ENCODE measurements at places on chromosomes 11 and 22.

GRCh38 chr11:78313181-78313795 lies 104.3 kb downstream of the GAB2 start:
- H3K4me3 ChIP-seq, result no peak overlapping the region
- peaks cover 24% of the 10 kb centered on the region for H3K27me3 ChIP-seq
- peaks cover 1% of the 10 kb centered on the region for H3K36me3 ChIP-seq
- no peak overlapping the region for H3K27ac ChIP-seq

DNA sequence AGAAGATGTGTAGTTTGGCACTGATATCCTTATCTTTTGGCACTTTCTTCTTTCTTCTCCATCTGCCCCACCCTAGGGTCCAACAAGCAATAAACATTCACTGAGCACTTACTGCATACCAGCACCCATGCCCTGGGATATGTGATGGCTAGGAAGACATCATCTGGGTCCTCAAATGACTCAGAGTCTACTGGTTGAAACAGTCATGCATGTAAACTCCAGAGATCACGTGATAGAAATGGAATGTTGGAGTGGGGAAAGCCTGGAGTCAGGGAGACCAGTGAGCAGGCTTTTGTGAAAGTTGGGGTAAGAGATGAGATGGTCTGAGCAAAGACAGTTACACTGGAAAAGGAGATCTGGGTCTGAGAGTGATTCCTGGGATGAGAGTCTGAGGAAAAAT lies 724.9 kb upstream of the TENM4 start:
- H3K27me3 ChIP-seq, result no peaks in the 10 kb centered on the region
- H3K27ac ChIP-seq, result no peak overlapping the region
- no peak for DNase-seq
- H3K4me1 ChIP-seq, result no peaks in the 10 kb centered on the region

DNA sequence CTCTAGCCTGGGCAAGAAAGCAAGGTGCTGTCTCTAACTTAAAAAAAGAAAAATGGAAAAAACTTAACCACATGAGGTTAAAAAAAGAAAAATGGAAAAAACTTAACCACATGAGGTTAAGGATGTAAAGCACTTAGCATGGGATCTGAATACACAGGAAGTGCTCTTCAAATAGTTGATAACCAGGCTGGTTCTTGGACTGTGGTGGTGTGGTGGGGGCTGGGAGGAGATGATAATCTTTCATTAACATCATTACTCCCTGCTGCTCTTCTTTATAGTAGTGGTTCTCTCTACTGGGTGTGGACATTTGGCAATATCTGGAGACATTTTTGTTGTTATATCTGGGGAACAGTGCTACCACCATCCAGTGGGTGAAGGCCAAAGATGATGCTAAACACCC lies 88.4 kb downstream of the TTC17 start:
- no peaks in the 10 kb centered on the region for H3K4me1 ChIP-seq
- no peaks in the 10 kb centered on the region for H3K27me3 ChIP-seq
- no peak for DNase-seq

- H3K4me1 ChIP-seq, result peaks cover 51% of the 10 kb centered on the region
- no peak overlapping the region for H3K4me3 ChIP-seq
- no peaks in the 10 kb centered on the region for H3K27me3 ChIP-seq
- peaks cover 8% of the 10 kb centered on the region for H3K36me3 ChIP-seq
- DNase-seq, result no peak
- no peak overlapping the region for H3K27ac ChIP-seq
Observed at GRCh38 chr22:40453671-40454070, 83.3 kb downstream of the SGSM3 start.

DNA sequence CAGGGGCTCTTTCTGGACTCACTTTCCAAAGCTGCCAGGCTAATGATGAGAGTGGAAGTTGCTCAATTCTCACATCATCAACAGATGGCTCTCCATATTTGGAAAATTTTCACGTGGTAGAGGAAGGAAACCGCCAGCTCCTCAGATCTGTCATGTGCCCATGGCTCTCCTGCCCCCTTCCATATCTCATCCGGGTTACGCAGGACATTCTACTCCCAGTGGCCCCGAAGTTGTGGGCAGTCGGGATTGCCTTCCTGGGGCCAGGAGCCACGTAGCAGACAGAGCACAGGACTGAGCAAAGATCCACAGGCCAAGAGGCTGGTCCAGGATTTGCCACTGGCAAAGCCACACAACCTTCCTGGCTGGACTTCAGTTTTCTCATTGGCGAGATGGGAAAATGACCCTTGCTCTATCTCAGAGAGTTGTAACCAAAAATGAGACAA lies 38.8 kb downstream of the RPUSD4 start:
- H3K36me3 ChIP-seq, result peaks cover 2% of the 10 kb centered on the region
- peaks cover 56% of the 10 kb centered on the region for H3K27me3 ChIP-seq
- H3K4me3 ChIP-seq, result no peak overlapping the region

DNA sequence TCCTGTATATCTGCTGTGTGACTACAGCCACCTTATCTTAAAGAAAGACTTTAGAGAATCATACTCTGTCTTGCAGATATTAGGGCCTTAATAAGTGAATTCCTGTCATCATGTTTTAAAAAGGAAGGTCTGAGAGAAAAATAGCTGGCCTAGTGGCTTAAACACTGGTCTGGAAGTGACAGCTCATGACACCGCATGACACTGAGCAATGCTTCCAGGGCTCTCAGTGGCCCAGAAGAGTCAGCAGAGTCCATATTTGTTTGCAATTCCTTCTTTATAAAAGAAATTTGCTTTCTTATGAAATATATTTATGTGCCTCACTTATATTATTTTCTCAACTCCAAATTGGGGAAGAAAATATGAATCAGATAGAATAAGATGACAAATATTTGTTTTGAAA lies 33.0 kb downstream of the MMP20 start:
- H3K4me3 ChIP-seq, result no peak overlapping the region
- H3K27me3 ChIP-seq, result no peaks in the 10 kb centered on the region
- H3K36me3 ChIP-seq, result no peaks in the 10 kb centered on the region
- no peaks in the 10 kb centered on the region for H3K4me1 ChIP-seq
- H3K27ac ChIP-seq, result no peak overlapping the region
- no peak for DNase-seq

GRCh38 chr11:44221456-44221855 lies 88.5 kb downstream of the ALX4 start:
- H3K4me1 ChIP-seq, result peaks cover 7% of the 10 kb centered on the region
- H3K36me3 ChIP-seq, result peaks cover 2% of the 10 kb centered on the region
- no peak for DNase-seq
- no peak overlapping the region for H3K4me3 ChIP-seq

GRCh38 chr11:65425971-65426838 lies 3.6 kb downstream of the NEAT1 start:
- H3K4me1 ChIP-seq, result peaks cover 85% of the 10 kb centered on the region
- peak overlapping the region; percentile 100 for H3K27ac ChIP-seq
- DNase-seq, result no peak
- no peaks in the 10 kb centered on the region for H3K27me3 ChIP-seq
- H3K36me3 ChIP-seq, result peaks cover 76% of the 10 kb centered on the region

DNA sequence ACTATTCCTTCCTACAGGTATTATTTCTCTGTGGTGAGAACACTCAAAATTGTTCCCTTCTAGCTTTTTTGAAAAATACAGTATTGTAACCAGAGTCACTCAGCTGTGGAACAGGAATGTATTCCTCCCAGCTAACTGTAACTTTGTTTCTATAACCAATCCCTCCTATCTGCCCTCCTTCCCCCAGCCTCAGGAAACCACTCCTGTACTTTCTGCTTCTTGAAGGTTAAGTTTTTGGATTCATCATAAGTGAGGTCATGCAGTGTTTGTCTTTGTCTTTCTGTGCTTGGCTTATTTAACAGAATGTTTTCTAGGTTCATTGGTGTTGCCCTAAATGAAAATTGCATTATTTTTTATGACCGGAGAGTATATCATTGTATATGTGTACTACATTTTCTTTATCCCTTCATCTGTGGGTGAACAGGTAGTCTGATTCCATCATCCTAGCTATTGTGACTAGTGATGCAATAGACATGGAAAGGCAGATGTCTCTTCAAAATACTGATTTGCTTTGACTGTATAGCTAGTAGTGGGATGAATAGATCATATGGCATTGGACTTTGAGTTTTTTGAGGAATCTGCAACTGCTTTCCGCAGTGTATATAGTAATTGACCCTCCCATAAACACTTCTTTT lies 112.9 kb upstream of the GRK3 start:
- H3K4me3 ChIP-seq, result no peak overlapping the region
- peaks cover 45% of the 10 kb centered on the region for H3K4me1 ChIP-seq
- no peak overlapping the region for H3K27ac ChIP-seq
- no peak for DNase-seq
- H3K36me3 ChIP-seq, result peaks cover 17% of the 10 kb centered on the region

GRCh38 chr11:134691985-134692384 lies 279.9 kb upstream of the B3GAT1 start:
- DNase-seq, result no peak
- H3K27me3 ChIP-seq, result no peaks in the 10 kb centered on the region
- H3K4me1 ChIP-seq, result no peaks in the 10 kb centered on the region

DNA sequence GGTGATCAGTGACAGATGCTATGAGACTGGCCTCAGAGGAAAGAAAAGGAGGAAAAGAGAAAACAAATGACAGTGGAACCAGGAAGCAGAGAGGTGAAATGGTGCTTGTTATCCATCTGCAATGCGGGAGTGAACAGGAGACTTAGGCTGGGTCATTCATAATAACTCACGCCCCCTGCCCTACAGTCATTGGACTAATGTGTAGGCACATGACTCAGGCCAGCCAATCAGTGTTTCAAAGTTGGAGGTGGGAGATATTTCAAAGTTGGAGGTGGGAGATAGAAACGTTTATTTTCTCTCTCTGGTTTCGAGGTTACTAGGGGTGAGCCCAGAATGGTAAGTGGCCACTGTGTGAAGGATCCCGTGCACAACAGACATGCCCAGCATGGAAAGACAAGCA lies 30.3 kb downstream of the SLC22A6 start:
- no peak for DNase-seq
- no peak overlapping the region for H3K4me3 ChIP-seq
- no peaks in the 10 kb centered on the region for H3K36me3 ChIP-seq

- no peaks in the 10 kb centered on the region for H3K27me3 ChIP-seq
- no peaks in the 10 kb centered on the region for H3K4me1 ChIP-seq
- no peak overlapping the region for H3K4me3 ChIP-seq
- DNase-seq, result no peak
- no peak overlapping the region for H3K27ac ChIP-seq
Observed at GRCh38 chr11:81135570-81135969, 1598.1 kb downstream of the FAM181B start.

- peaks cover 54% of the 10 kb centered on the region for H3K4me1 ChIP-seq
- no peaks in the 10 kb centered on the region for H3K27me3 ChIP-seq
- DNase-seq, result no peak
- peak overlapping the region; percentile 98 for H3K4me3 ChIP-seq
Observed at GRCh38 chr11:128520888-128521681, 66.3 kb downstream of the ETS1 start.

All from central memory CD8-positive, alpha-beta T cell (primary cell).